MM.1S (cell line): ENCODE measurements at places on chromosomes 4 and X.

DNA sequence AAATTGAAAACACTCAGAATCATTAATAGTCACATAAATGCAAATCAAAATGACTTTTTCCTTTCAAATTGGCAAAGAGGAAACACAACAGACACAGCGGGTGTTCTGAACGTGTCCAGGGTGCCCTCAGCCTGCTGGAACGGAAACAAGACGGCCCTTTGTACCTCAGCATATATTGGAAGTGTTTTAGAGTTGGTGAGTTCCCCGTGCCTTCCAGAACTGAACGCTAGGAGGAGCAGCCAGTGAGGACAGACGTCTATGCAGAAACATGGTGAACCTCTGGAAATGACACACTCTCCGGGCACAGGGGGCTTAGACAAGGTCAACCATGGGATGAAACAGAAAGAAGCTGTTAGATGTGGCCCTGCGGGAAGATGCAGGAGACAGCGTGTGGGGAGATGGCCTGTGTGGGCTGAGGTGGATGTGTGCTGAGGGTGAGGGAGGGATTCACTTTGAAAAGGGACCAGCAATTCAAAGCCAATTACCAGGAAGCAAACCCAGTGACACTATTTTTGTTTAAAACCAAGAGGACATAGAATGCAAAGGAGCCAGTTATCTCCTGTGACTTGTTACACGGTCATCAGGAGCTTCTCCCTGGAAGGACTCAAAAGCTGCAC, 40.4 kb downstream of the RNF212 start:
- peak; percentile 12 for DNase-seq

GRCh38 chrX:134552351-134552750, 92.4 kb downstream of the HPRT1 start:
- DNase-seq = no peak

- no peak for DNase-seq
Observed at GRCh38 chrX:3659761-3660160, 53.7 kb downstream of the PRKX start.

DNA sequence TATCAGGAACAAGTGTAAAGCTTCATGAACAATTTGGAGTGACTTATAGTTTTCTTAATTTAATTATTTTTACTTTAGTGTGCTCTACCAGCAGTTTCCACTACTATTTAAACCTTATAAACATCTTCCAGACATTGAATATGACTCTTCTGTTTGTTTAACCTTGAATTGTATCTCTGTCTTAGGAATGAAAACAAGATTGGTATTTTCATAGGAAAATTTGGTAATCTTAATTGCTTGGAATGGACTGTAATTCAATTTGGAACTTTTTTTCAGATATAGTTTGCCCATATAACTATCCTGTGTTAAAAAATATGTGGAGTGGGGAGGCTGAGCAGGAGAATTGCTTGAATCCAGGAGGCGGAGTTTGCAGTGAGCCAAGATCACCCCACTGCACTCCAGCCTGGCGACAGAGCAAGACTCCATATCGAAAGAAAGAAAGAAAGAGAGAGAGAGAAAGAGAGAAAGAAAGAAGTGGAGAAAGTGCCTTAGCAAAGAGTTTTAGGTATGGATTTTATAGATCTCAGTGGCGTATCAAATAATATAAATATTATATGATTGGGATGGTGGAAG, 242.4 kb downstream of the BMPR1B start:
- no peak for DNase-seq

- no peak for DNase-seq
Observed at GRCh38 chr4:16056681-16057385, 27.0 kb downstream of the PROM1 start.

DNA sequence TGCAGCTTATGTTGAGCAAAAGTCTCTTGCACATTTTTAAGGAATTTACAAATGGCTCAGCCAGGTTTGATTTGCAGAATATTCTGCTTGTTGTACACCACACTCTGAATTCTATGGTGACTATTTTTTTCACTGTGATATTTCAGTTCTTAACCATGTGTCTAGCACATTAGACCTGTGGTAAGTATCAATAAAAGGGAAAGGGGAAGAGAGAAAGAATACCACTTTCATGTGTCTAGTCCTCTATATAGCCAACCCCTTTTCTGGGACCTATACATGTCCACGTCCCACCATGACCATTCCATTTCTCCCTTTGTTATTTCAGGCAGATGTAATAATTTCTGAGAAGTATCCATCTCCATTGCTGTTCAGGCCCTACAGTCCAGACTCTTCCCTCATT, 121.3 kb upstream of the PNPLA4 start:
- DNase-seq = no peak

DNA sequence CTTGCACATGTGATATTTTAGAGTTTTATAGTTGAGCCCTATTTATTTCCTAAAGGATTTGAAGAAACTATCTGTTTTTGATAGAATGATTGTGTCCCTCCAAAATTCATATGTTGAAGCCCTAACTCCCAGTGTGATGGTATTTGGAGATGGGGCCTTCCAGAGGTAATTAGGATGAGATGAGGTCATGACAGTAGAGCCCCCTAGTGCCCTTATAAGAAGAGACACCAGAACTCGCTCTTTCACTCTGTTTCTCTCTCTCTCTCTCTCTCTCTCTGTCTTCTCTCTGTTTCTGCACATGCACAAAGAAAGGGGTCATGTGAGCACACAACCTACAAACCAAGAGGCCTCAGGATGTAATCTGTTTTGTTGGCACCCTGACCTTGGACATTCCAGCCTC, 921.9 kb upstream of the DIAPH2 start:
- DNase-seq = peak; percentile 30

- DNase-seq = no peak
Observed at GRCh38 chr4:26558166-26558895, 25.6 kb upstream of the TBC1D19 start.

DNA sequence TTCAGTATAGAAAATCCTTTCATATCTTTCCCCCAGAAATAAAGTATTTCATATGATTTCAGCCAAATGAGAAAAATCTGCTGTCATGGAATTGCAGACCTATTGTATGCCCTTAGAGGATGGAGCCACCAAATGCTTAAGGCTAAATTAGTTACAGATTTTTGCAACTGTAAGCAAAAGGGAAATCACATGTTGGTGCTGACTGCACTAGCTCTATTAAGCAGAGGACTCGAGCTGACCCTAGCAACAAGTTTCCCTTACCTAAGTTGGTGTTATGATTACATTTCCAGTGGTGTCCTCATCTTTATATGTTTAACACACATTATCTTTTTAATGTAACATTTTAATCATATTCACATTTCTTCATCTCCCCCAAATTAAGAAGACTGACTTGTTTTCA, 58.3 kb upstream of the DOCK11 start:
- peak; percentile 84 for DNase-seq

DNA sequence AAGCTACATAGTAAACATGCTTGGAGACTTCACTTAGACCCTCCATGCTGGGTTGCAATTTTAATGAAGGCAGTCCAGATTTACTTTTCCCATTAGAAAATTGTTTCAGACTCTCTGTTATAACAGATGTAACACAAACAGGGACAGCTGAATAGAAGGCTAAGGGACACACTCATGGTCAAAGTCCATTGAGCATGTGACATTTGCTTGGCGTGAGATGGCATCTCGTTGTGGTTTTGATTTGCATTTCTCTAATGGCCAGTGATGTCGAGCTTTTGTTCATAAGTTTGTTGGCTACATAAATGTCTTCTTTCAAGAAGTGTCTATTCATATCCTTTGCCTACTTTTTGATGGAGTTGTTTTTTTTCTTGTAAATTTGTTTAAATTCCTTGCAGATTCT, 358.2 kb upstream of the CLNK start:
- DNase-seq = no peak

DNA sequence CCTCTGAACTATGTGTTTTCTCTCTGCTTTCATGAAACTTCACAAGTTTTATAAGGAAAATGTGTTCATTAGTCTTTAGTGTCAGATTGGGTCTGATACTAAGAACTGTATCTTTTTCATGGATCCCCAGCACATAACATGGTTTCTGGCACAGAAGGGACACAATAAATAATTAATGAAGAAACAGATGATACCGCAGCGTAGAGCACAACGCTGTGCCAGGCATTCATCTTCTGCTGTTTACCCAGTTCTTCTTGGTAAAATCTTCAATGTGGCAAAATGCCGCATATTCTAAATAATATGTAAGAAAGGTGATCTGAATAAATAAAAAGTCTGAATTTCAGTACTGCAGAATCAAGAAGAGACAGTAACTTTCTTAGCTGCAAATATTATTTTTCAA, 12.3 kb downstream of the SCARB2 start:
- no peak for DNase-seq

DNA sequence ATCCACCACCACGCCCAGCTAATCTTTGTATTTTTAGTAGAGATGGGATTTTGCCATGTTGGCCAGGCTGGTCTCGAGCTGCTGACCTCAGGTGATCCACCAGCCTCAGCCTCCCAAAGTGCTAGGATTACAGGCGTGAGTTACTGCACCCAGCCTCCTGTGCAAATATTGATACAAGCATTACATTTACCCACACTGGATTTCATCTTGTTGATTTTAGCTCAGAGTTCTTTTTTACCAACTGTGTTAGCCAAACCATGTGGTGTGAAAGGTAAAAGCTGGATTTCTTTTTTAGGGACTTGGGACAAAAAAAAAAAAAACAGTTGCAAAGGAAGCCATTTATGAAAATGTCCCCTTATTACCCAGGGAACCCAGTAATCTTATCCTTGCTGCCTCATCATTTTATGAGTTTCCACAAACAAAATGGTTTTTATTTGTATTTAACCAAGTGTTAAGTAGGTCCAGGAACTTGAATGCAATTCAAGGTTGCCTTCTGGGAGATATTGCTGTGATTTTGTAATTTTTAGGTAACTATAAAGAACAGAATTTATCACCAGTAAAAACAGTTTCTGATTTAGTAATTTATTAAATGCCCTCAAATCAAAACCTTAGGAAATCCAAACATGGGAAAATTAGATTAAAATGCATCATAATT, 202.5 kb downstream of the PALLD start:
- DNase-seq = no peak

DNA sequence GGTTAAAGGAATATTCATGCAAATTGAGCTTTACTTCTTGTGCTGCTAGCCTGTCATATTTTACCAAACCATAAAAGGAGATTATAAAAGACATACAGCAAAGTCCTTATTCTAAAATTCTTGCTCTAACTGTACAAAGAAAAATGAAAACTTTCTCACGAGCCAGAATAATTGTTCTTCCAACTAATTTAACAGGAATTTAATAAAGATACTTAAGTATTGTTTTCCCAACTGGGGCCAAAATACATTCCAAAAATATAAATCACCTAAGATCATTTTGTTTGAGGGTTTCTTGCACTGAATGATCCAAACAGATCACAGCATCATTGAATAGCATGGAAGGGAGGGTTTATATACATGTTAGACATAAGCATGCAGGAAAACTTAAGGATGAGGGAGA, 127.1 kb upstream of the PCDH18 start:
- no peak for DNase-seq

- no peak for DNase-seq
Observed at GRCh38 chrX:101419489-101419888, 11.5 kb downstream of the HNRNPH2 start.

DNA sequence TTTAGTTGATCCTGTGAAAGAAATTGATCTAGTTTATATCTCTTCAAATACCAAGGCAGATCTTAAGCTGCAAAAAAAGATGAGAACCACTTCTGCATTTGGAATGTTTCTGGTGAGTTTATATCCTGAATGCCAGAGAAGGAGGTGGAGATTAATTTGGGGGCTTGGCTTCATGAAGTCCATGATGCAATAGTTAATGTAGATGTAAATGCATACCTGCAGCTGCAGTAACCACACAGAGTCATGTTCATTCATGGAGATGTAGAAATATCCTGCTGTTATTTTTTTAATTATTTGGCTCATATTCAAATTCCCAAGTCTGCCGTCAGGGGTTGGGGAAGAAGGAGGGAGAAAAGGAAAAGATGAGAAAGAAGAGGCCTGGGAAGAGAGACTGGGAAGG, at the start of gene SULT1E1:
Gene SULT1E1, minus strand, starts transcription at position 94 of the 400 bp plus-strand sequence. CDS start 2,501 bp downstream, outside the sequence.
- DNase-seq = no peak

- DNase-seq = no peak
Observed at GRCh38 chr4:54099287-54099747, 646 bp upstream of the GSX2 start.

- DNase-seq = no peak
Observed at GRCh38 chrX:776529-777230, 146.1 kb downstream of the SHOX start.

- DNase-seq = peak; percentile 61
Observed at GRCh38 chrX:118823263-118824172, at the start of gene ZCCHC12. Gene ZCCHC12, plus strand, starts transcription at chrX:118823824. Its CDS starts 1,421 bp downstream, at chrX:118825245.

GRCh38 chr4:72302981-72303704, 265.9 kb downstream of the ADAMTS3 start:
- peak; percentile 43 for DNase-seq

- DNase-seq = no peak
Observed at GRCh38 chr4:89398644-89399043, 91.0 kb upstream of the GPRIN3 start.

- DNase-seq = no peak
Observed at GRCh38 chr4:166493924-166494345, 620.9 kb downstream of the TLL1 start.

DNA sequence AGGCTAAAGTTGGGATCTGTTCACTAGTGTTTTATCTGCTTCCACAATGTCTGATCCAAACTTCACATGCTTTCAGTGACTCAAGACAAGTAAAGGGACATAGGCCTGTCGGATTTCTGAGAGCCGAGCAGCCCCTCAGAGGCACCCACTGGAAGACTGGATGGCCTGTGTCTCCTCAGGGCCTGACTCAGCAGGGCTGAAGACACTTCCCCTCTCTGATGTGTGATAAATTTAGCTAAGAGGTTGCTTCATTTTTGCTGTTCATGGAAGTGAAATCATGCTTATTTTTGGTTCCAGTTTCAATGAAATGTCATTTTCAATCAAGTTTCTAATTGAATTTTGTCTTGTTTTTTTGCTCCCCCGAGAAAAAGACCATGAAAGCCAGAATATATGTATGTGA, 93.7 kb downstream of the MXRA5 start:
- DNase-seq = peak; percentile 58
